ENCODE measurements at places on chromosomes 13 and 19.

DNA sequence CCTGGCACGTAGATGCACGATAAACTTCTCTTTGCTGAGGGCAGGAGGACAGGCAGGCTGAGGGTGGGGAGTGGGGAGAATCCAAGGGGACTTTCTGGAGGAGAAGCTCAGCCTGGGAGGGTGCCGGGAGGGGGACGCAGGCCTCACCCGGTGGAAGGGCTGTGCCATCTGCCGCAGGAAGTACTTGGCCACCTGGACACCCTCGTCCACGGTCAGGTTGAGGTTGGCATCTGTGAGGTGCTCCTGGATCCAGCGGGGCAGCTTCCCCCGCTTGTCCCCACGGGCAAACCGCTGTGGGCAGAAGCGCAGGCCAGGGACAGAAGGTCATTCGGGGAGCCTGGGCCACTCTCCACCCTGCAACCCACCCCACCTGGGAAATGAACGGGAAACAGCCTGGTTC lies 11.5 kb downstream of the KLC3 start:
- DNase-seq, result no peak

DNA sequence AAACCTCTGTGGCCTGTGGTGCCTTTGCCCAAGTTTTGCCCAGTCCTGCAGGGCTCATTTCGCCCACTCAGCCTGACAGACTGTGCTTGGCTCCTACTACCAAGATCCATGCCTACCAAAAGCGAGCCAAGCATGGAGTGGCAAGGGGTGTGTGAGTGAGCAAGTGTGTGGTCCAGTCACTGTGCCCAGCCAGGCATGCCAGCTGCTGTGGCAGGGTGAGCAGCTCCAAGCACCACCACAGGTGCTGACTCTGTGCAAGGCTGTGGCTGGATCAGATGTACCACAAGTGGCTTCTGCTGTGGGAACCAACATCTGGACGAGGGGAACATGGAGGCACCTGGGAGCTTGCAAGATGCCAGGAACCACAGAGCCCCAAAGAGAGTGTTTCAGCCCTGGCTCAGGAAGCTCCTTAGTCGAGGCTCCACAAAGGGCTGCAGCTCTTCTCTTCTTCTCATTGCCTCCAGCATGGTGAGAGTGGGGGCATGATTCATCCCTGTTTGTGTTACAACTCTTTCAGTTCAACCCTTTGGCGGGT lies 1564.2 kb upstream of the MIR17HG start:
- DNase-seq, result peak; percentile 23

- DNase-seq, result peak; percentile 45
These were observed 485 bp downstream of the CPAMD8 start for GRCh38 chr19:17025991-17026658.

- DNase-seq, result peak; percentile 63
These were observed 79.4 kb downstream of the MAP4K1 start for GRCh38 chr19:38538386-38538785.
